AG20443 (cell line): ENCODE measurements at places on chromosomes 1 and 21.
A peak's percentile ranks its signal among the peaks of the same experiment; 100 is the strongest.

GRCh38 chr1:235326719-235327558, 1.0 kb downstream of the ARID4B start:
- peak; percentile 53 for DNase-seq

DNA sequence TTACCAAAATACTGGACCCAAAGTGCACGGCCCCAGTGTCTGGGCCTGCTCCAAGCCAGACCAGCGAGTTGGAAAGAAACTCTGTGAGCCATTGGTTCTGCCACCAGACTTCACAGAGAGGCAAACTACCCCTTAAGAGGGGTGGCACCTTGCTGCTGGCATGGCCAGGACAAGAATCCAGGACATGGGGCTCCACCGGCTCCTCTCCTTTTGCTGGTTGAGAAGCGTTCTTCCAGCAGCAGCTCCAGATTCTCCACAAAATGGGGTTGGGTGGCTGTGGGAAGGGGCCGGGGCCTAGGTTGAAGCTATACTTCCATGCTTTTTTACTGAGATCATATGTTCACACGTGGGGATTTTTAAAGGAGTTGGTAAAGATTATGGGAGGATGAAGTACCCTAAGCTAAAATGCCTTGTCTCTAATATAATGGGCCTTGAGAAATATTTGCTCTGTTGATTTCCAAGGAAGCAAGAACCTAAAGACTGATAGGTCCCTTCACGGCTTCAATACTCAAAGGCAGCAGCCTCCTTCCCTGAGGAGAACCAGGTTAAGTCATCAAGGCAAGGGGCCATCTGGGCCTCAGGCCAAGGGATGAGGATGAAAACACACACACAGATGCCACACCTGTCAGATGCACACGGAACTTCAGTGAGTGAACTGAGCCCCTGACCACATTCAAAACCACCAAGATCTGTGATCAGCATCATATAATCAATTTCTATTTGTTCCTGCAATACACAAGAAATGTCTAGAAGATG, 3.1 kb downstream of the C1orf198 start:
- no peak for DNase-seq

DNA sequence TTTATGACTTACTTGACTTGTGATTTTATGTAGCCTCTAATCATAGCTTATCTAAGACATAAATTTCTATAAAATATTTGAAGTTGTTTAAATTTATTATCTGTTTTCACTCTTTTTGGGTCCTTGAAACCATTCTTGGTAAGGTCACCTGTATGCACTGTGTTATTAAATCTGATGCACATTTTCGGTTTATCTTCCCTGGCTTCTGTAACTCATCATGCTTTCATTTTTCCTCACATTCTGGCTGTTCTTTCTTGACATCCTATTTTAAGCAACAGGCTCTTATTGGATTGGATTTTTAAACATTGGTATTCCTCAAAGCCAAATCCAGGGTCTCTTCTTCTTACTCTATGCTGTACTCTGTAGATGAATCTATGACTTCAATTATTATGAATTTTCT, 341.6 kb downstream of the TGFB2 start:
- DNase-seq = no peak

- no peak for DNase-seq
Observed at GRCh38 chr1:81409780-81410274, 390.9 kb upstream of the ADGRL2 start.

- DNase-seq = no peak
Observed at GRCh38 chr1:92317836-92318493, 19.1 kb downstream of the RPAP2 start.

- DNase-seq = no peak
Observed at GRCh38 chr1:114089502-114090138, 64.0 kb downstream of the SYT6 start.

- DNase-seq = no peak
Observed at GRCh38 chr1:95467036-95467435, 233.0 kb downstream of the RWDD3 start.

GRCh38 chr1:207463571-207463970, 9.4 kb downstream of the CR2 start:
- DNase-seq = no peak

DNA sequence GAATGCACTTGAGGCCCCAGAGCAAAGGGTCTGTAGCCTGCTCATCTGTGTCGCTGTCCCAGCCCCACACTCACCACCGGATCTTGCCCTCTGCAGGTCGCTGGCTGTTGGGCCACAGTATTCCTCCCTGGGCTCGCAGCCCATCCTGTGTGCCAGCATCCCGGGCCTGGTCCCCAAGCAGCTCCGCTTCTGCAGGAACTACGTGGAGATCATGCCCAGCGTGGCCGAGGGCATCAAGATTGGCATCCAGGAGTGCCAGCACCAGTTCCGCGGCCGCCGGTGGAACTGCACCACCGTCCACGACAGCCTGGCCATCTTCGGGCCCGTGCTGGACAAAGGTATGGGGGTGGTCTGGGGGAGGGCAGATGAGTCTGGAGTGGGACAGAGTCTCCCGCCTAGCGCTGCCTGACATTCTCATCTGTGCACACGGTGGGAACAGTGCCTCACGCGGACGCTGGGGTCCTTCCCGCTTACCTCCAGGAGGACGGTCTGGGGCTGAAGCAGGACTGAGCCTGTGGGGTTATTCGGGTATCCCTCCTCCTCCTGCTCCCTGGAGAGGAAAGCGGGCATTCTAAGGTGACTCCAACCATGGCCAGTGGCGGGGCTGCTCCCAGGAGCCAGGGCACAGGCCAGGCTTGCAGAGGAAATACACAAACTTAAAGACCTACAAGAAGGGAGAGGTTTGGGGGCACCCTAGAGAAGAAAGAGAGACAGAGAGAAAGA, 15.9 kb downstream of the WNT3A start:
- DNase-seq = no peak

GRCh38 chr1:154527192-154527591, 25.0 kb upstream of the SHE start:
- no peak for DNase-seq

DNA sequence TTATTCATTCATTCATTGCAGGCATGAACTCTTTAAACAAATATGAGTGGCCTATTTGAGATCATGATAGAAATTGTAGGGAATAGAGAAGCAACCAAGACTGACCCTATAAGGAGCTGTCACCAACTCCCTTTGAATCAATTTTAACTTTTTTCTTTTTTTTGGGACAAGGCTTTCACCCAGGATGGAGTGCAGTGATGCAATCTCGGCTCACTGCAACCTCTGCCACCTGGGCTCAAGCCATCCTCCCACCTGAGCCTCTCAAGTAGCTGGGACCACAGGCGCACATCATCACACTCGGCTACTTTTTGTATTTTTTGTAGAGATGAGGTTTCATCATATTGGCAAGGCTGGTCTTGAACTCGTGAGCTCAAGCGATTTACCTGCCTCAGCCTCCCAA, 17.1 kb upstream of the ATP5PO start:
- no peak for DNase-seq

DNA sequence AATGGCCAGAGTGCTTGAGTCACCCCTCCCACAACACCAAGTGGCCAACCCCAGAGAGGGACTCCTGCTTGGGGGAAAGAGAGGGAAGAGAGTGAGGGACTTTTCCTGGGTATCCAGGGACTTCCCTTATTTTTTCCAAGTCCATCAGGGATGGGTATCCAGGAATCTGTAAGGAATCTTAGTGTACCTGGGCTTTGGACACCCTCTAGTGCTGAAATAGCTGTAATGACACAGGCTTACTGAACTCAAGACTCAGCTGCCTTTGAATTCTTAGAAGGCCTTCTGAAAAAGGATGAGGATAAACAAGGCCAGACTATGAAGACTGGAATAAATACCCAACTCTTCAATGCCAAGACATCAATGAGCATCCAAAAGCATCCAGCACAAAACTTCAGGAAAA, 12.0 kb downstream of the TSHB start:
- DNase-seq = no peak

DNA sequence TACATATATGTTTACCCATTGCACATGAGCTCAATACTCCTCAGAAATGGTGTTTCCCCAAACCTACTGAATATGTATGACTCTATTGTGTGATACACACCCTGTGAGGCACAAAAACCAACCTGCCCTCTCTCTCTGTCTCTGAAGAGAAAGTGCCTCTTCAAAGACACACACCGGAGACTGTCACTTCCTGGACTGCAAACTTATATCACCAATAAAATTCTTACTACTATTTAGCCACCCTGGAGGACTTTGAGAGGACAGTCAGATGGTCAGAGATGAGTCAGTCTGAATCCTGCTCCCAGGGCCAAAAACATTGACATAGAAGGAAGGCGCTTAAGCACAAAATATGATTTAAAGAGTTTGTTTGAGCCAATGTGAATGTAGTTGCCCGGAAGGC, 110.4 kb downstream of the PPIAL4G start:
- no peak for DNase-seq

DNA sequence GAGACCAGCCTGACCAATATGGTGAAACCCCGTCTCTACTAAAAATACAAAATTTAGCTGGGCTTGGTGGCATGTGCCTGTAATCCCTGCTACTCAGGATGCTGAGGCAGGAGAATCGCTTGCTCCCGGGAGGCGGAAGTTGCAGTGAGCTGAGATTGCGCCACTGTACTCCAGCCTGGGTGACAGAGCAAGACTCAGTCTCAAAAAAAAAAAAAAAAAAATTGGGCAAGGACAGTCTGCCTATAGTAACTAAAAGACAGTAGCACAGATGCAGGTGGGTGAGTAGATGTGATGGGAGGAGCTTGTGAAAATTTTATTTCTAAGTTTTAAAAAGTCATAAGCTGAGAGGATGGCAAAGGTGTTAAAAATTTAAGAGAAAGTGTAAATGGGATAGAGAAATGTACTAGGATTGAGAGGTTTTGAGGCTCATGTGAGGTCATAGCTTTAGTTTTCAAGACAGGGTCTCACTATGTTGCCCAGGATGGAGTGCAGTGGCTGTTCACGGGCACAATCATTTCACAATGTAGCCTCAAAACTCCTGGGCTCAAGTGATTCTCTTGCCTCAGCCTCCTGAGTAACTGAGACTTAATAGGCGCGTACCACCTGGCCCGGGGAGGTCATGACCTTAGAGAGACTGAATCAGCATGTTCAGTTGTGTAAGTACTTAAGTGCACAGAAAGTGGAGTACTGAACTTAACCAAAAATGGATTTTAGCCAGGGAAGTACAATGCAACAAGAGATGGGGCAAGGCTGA, 33.7 kb downstream of the PTP4A2 start:
- DNase-seq = no peak

GRCh38 chr1:1664941-1665814, 6.4 kb upstream of the CDK11B start:
- no peak for DNase-seq

DNA sequence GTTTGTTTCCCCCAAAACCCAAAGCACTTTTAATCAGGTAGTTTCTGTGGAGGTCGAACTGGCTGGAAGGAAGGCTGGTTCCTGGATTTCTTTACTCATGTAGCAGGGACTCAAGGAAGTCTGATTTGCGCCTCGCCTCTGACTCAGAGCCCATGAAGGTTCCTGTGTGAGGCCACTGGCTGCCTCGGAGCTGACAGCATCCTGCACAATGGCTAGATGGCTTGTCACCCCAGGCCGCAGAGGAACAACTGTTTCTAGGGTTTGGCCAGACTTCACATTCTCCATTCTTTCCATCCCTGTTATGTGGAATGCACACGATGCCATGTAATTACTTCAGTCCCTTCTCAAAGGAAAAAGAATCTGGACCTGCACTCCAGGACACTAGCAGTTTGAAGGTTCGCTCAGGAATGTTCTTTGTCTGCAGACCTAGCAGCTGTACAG, 39.1 kb upstream of the PRSS38 start:
- DNase-seq = peak; percentile 89

DNA sequence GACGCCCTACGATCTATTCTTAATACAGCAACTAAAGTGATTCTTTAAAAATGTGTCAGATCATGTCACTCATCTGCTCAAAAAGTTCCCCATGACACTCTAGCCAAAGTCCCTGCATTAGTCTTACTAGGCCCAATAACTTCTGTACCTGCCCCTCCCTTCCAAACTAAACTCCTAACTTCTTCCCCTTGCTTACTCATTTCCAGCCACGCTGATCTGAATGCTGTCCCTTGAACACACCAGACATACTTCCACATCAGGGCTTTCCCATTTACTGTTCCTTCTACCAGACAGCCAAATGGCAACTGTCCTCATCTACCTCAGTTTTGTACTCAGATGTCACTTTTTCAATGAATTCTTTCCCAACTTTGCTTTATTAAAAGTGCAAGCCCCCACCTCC, 1.2 kb downstream of the PPT1 start:
- no peak for DNase-seq

GRCh38 chr1:78779831-78780230, 130.2 kb downstream of the IFI44 start:
- no peak for DNase-seq

- no peak for DNase-seq
Observed at GRCh38 chr1:109930252-109930993, 19.8 kb downstream of the CSF1 start.

- no peak for DNase-seq
Observed at GRCh38 chr1:89201106-89201794, 2.5 kb upstream of the GBP4 start.

DNA sequence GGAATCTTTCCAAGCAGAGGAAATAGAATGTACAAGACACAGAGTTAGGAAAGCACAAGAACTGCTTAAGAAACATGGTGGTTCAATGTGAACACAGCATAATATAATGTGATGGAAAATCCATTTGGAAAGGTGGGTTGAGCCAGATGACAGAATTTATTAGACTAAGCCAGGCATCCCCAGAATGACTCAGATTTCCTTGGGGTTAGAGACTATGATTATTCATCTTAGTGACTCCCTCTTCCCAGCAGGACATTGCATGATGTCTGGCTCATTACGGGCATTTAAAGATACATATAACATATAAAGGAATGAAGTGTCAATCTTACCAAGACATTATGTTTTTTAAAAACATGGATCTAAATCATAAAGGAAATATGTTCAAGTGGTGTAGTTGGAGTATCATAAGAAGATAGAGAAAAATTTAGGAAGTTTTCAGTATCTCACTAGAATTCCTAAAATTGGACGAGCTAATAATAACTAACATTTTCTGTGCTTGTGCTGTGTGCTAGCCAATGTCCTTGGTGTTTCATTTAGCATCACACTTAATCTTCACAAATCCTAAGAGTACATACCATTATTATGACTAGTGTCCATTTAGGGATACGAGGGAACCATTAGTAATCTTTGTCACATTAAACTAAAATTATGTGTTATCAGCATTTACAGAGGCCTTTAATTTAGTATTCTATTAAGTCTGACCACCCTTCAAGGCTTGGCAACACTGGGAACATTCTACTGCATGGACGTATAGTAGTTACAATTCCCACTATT, 41.0 kb upstream of the ST6GALNAC5 start:
- DNase-seq = peak; percentile 69

GRCh38 chr1:158809862-158810261, 21.3 kb upstream of the MNDA start:
- no peak for DNase-seq
